Tracheal epithelial cell (primary cell): ENCODE measurements at places on chromosomes 6 and 20. TPM values are rescaled to one million over a fixed set of nuclear protein-coding genes. Genes with fewer than 3 reads are reported as not detected.

Gene SERINC3
- 99.0 and 119 TPM in 2 replicates for total RNA-seq

Gene KIAA1755
- 0.21 and 0.24 TPM in 2 replicates for total RNA-seq

Gene ARMC12
- total RNA-seq = 0.64 and 1.4 TPM in 2 replicates

Gene PRSS16
- 5.5 and 6.7 TPM in 2 replicates for total RNA-seq

Gene HSPA12B
- under 0.01 TPM in 1 of 2 replicates, not detected in the other for total RNA-seq

Gene MICA
- total RNA-seq = 28.7 and 56.9 TPM in 2 replicates

Gene TM9SF4
- 29.2 and 34.2 TPM in 2 replicates for total RNA-seq

Gene HDGFL1
- total RNA-seq = not detected in 2 replicates

Gene HLA-DQB1
- 7.7 TPM in 1 of 2 replicates, not detected in the other for total RNA-seq

Gene SRC
- 22.0 and 32.0 TPM in 2 replicates for total RNA-seq

Gene PRR18
- total RNA-seq = under 0.01 TPM in 1 of 2 replicates, not detected in the other

Gene UNC5CL
- 0.43 and 1.2 TPM in 2 replicates for total RNA-seq

Gene CAP2
- total RNA-seq = 3.2 and 5.3 TPM in 2 replicates

Gene SCRT2
- not detected in 2 replicates for total RNA-seq

Gene WFDC5
- 2.4 TPM in 1 of 2 replicates, not detected in the other for total RNA-seq

Gene VSTM2L
- total RNA-seq = 5.8 and 43.3 TPM in 2 replicates

Gene STX7
- total RNA-seq = 20.0 and 34.7 TPM in 2 replicates

Gene PRL
- not detected in 2 replicates for total RNA-seq

Gene ZNF311
- 0.96 and 2.1 TPM in 2 replicates for total RNA-seq

Gene VSX1
- not detected in 2 replicates for total RNA-seq

Gene DTD1
- total RNA-seq = 97.6 and 123 TPM in 2 replicates

Gene SIM1
- total RNA-seq = 0.72 TPM in 1 of 2 replicates, not detected in the other

Gene HLA-DRB5
- total RNA-seq = under 0.01 TPM in 1 of 2 replicates, not detected in the other

Gene NKX2-4
- total RNA-seq = not detected in 2 replicates

Gene MYL9
- total RNA-seq = under 0.01 and 1.9 TPM in 2 replicates

Gene RCAN2
- total RNA-seq = 0.72 TPM in 1 of 2 replicates, not detected in the other

Gene SLC17A2
- not detected in 2 replicates for total RNA-seq

Gene IL17F
- not detected in 2 replicates for total RNA-seq

Gene MMP24
- 9.4 TPM in 1 of 2 replicates, not detected in the other for total RNA-seq

Gene TSBP1
- not detected in 2 replicates for total RNA-seq

Gene IL22RA2
- total RNA-seq = not detected in 2 replicates

Gene ANKEF1
- 2.9 and 6.6 TPM in 2 replicates for total RNA-seq

Gene PLAGL2
- total RNA-seq = 2.9 and 3.2 TPM in 2 replicates
